Glutamatergic neuron (in vitro differentiated cells): ENCODE measurements at places on chromosomes 6 and 20. TPM values are rescaled to one million over a fixed set of nuclear protein-coding genes. Genes with fewer than 3 reads are reported as not detected.

The COL11A2 gene
- total RNA-seq: 3.8 TPM

The NELFE gene
- total RNA-seq: 52.7 TPM

The MCCD1 gene
- total RNA-seq: not detected

The ZNF311 gene
- 5.1 TPM for total RNA-seq

The RIPOR2 gene
- total RNA-seq: 82.2 TPM

The PPP1R14C gene
- 4.1 TPM for total RNA-seq

The OPN5 gene
- total RNA-seq: not detected

The TMEM242 gene
- total RNA-seq: 19.7 TPM

The SIRPD gene
- total RNA-seq: not detected

The GJA10 gene
- not detected for total RNA-seq

The PDSS2 gene
- total RNA-seq: 6.5 TPM

The BMP7 gene
- 8.7 TPM for total RNA-seq

The CST1 gene
- not detected for total RNA-seq

The SLC4A11 gene
- 27.2 TPM for total RNA-seq

The WTAP gene
- 108 TPM for total RNA-seq
